ENCODE measurements at places on chromosomes 3 and 15.

GRCh38 chr15:75349851-75350588, 3.2 kb downstream of the NEIL1 start:
- peak; percentile 66 for DNase-seq

DNA sequence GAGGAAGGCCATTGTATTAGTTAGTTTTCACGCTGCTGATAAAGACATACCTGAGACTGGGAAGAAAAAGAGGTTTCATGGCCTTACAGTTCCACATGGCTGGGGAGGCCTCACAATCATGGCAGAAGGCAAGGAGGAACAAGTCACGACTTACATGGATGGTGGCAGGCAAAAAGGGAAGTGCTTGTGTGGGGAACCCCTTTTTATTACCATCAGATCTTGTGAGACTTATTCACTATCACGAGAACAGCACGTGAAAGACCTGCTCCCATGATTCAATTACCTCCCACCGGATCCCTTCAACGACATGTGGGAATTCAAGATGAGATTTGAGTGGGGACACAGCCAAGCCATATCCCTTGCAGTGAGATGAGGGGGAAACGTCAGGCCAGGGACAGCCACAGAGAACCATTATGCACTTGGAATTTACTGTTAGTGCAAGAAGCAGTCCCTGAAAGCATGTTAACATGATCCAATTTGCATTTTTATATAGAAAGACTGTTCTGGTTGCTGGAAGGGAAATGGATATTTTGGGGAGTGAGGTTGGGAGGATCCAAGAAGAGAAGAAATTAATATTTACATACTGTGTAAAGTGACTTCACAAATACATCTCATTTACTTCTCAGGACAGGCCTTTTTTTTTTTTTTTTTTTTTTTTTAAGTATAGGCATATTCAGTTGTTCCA, 87.1 kb downstream of the ARNT2 start:
- DNase-seq: no peak

GRCh38 chr3:157572559-157573270, 69.5 kb upstream of the VEPH1 start:
- no peak for DNase-seq

DNA sequence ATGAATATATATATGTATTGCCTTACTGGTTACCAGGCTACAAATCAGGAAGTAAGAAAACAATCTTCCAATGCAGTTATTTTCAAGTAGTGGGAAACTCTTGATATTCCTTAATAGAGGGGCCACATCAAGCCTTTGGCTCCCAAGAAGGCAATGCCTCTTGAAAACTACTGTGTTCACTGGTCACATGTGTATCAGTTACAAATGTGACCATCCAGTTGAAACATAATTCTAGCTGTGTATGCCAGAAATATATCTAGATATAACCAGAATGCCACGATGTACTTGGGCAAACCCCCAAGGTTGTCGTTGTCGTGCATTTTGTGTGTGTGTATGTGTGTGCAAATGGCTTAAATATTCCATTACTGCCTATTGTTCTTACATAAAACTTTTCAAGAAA, 200.8 kb downstream of the SUCLG2 start:
- DNase-seq: no peak

DNA sequence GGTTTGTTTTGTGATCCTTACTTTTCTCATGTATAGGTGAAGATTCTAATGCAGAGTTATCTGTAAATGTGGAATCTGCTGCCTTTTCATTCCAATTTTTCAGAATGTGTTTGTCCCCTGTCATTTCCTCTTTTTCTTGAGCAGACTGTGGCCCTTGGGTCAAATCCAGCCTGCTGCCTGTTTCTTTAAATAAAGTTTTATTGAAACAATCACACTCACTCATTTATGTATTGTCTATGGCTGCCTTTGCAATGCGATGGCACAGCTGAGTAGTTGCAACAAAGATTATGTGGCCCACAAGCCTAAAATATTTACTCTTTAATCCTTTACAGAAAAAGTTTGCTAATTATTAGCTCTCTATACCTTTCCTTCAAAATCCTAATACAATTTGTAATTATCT, 116.3 kb upstream of the NPHP3 start:
- no peak for DNase-seq

GRCh38 chr3:56157693-56158362, 310.4 kb downstream of the ERC2 start:
- no peak for DNase-seq

DNA sequence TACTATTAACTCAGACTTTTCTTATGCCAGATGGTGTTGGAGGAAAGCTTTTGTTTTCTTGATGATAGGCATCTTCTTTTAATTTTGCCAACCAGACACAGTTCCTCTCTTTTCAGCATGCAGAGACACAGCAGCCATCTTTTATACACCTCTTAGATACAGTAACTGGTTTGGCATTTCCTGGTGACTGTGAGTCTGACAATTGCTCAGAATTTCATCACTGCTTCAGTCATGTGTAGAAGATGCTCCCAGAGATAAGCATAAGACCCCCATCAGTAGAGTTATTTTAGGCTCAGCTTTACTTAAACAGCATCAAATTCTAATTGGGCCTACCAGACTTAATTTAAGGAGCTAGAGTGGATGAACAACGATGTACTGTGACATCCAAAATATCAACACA, 779.0 kb downstream of the SQOR start:
- DNase-seq: no peak

DNA sequence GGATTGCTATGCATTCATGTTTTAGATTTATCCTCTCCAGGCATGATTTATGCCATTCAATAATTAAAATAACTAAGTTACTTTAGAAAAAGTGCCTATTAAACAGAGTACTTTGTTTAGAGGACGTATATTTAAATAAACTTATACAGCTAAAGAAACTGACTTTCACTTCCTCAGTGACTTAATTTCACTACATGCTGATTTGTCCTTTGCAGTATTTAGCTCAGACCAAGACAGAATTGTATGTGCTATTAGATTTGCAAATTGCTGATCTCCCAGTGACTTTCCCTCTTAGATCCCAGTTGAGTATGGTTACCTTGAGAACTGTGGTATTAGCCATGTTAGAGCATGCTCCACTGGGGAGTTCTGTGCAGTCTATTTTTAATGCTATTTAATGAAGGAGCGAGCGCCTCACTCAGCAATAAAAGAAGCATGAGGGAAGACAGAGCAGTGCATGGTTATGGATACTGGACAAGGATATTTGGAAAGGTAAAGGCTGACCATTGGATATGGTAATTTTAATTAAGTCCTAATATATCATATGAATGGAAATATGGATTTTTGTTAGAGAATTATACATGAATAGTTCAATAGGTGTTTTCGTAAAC, 2.7 kb downstream of the ARPP21 start:
- no peak for DNase-seq

GRCh38 chr3:123713211-123713610, 128.4 kb upstream of the HACD2 start:
- no peak for DNase-seq

DNA sequence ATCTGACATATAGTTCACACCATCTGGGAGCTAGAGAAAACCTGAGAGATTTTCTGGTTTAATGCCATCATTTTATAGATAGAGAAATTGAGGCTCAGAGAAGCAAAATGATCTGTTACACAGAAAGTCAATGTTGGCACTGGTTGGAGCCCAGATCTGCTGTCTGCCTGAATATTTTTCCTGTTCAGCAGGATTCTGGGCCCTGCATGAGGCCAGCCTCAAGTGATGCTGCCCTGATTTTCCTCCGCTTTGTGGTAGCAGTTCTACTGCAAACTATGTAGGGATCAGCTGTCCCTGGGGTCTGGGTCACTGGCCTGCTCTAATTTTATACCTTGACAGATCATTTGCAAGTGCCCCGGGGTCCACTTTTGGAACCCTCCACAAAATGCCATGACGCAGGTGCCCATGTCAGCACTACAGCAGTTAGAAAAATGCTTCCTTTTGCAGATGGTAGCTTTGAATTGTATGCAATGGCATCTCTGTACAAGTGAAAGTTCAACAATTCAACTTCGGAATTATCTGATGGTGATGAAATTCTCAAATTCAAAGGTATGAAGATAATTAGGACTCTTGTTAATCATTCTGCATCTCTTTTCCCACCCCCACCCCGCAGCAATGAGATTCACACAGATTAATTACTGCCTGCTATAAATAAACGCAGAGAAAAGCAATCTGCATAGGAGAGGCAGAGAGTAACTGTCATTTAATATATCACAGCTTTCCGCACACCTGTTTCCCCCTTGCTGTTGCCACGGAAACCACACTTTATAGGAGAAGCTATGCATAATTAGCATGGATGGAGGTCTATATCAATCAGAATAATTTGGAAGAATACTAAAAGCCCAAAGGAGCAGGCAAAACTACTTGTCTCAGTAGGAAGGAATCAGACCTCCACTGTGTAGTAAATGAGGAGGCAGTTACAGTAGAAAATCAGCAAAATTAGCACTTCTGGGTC, 222.6 kb downstream of the PDCD6IP start:
- no peak for DNase-seq

GRCh38 chr3:51355891-51356578, 29.1 kb upstream of the MANF start:
- no peak for DNase-seq

GRCh38 chr3:39094851-39095677, 12.4 kb downstream of the GORASP1 start:
- no peak for DNase-seq

- no peak for DNase-seq
These were observed 77.7 kb downstream of the SYNPR start for GRCh38 chr3:63355809-63356208.

DNA sequence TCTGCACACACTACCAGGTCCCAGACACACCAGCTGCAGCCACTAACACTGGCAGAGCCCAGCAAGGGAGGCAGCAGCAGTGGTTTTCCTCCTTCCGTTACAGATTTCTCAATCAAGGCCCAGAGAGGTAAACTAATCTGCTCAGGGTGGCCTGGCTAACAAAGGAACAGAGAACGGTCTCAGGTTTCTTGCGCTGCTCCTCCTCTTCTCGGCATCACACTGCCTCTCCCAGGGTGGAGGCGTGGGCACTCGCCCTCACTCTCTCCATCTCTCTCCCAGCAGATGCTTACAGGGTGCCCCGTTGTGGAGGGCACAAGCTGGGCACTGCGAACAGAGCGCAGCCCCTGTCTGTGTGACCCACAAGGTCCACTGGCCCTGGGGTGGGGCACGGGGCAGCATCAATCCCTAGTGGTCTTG, 228.7 kb downstream of the VPS13C start:
- no peak for DNase-seq

GRCh38 chr3:46479696-46480095, 15.0 kb upstream of the LTF start:
- no peak for DNase-seq

- no peak for DNase-seq
These were observed 604.3 kb downstream of the FGF12 start for GRCh38 chr3:192122832-192123594.

GRCh38 chr3:7766530-7766929, 735.1 kb upstream of the LMCD1 start:
- DNase-seq: no peak

GRCh38 chr15:52021128-52021671, 2.2 kb downstream of the MAPK6 start:
- DNase-seq: peak; percentile 62

GRCh38 chr3:177460047-177460446, 262.8 kb upstream of the TBL1XR1 start:
- no peak for DNase-seq

- DNase-seq: no peak
These were observed 115.5 kb upstream of the C2CD4B start for GRCh38 chr15:62280625-62281024.

- DNase-seq: no peak
These were observed 59.8 kb upstream of the KLHL25 start for GRCh38 chr15:85854345-85855097.

- no peak for DNase-seq
These were observed 7.0 kb upstream of the FES start for GRCh38 chr15:90877315-90877714.

GRCh38 chr3:65479990-65480389, 558.7 kb downstream of the MAGI1 start:
- no peak for DNase-seq

GRCh38 chr15:76153241-76154197, 93.7 kb downstream of the TMEM266 start:
- no peak for DNase-seq

GRCh38 chr3:55559500-55560423, 72.7 kb upstream of the WNT5A start:
- no peak for DNase-seq

- no peak for DNase-seq
These were observed 12.2 kb downstream of the NEK10 start for GRCh38 chr3:27356976-27357375.

- no peak for DNase-seq
These were observed 108.6 kb upstream of the ARL6 start for GRCh38 chr3:97655971-97656370.

DNA sequence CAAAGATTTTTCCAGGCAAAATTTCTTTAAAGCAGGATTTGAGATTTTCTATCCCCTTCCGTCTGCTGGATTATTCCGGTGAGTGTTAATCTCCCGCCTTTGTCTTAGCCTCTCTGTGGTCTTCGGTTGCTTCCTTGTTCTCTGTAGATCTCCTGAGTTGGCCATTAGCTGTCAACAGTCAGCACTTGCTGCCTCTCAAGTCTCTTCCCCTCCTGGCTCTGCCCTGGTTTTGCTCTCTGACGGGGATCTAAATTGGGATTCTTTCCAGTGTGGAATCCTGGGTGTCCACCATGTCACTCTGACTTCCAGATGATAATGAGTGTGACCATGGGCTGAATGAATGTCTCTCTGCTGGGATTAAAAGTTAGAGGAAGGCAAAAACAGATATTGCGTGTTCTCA, 121.5 kb downstream of the IGF1R start:
- no peak for DNase-seq

GRCh38 chr3:97694876-97695275, 69.7 kb upstream of the ARL6 start:
- DNase-seq: no peak

DNA sequence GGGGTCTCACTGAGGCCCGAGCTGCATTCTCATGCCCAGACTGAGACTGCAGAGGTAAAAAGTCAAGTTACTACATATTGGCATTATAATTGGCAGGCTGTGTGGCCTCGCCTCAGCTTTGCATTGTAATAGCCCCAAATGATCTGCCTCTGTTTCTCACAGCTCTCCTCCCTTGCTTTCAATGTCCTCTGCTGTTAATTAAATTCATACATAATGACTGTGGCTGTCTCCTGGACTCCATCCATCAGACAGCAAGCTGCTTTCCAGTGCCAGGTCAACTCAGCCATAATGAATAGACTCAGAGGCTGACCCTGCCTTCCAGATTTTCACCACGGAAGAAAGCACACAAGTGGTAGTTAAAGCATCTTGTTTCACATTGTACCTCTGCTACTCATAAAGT, 7.6 kb upstream of the RTP4 start:
- DNase-seq: no peak

GRCh38 chr3:8869613-8870012, 93.7 kb downstream of the RAD18 start:
- no peak for DNase-seq

- no peak for DNase-seq
These were observed 6.9 kb downstream of the SERPINI2 start for GRCh38 chr3:167466966-167467365.
